ENCODE measurements at places on chromosomes 1 and 21.

DNA sequence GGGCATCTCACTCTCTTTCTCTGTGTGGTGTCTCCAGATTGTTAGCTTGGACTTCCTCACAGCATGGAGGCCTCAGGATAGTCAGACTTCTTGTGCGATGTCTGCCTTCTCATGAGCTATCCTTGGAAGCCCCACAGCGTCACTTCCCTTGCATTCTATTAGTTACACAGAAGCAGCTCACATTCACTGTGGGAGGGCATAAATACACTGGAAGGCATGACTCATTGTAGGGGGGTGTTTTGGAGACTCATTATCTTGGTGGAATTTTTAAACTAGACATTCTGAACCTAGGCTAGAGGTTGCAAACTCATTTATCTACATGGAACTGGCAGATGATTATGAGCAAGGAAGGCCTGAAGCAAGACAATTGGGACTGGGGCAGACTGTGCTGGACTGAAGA lies 21.4 kb upstream of the FASLG start:
- DNase-seq, result no peak

DNA sequence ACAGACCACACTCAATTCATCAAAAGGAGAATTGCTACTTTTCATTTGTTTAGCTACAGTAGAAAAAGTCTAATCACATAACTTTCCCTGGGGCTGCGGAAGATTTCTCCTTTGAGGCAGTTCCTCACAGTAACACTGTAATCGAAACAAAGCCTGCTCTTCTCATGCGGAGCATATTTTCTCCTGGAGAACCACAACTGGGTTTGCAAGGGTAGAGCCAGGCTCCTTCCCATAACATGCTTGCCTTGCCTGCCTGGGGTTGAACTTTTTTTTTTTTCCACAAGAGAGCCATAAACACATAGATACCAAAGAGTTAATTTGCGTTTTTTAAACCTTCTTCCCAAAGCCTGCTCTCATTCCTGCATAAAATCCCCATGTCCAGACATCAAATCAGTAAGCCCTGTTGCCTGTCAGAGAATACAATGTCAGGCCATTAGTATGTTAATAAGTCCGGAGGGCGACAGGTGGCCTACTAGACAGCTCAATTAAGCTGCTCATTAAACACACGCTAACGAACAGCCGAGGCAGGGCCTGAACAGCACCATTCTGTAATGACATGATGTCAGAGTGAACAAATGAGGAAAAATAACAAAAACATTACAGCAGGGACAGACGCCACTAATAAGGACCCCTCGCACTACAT lies 107.1 kb upstream of the OLIG2 start:
- DNase-seq, result no peak

DNA sequence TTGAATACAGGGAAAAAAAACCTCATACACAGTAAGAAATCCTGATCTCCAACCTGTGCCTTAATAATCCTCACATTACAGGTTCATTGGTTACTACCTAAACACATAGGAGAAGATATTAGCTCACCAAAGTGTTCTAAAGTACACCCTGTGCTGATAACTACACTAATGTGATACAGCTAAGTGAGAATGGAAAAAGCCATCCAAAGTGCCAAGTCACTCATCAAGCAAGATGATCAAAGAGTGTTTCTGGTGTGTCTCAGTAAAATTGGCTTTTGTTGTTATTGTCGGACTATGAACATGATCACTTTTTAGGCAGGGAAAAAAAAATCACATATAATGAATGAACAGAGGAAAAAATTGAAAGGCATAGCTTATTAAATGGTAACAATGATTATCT lies 31.4 kb downstream of the EPS15 start:
- DNase-seq, result no peak

GRCh38 chr21:44940116-44940631 lies 345 bp downstream of the SLX9 start:
- DNase-seq, result no peak

Measured in left lung (tissue), 14 donors.